ENCODE measurements at places on chromosomes 6 and 20.
A peak's percentile ranks its signal among the peaks of the same experiment; 100 is the strongest.

DNA sequence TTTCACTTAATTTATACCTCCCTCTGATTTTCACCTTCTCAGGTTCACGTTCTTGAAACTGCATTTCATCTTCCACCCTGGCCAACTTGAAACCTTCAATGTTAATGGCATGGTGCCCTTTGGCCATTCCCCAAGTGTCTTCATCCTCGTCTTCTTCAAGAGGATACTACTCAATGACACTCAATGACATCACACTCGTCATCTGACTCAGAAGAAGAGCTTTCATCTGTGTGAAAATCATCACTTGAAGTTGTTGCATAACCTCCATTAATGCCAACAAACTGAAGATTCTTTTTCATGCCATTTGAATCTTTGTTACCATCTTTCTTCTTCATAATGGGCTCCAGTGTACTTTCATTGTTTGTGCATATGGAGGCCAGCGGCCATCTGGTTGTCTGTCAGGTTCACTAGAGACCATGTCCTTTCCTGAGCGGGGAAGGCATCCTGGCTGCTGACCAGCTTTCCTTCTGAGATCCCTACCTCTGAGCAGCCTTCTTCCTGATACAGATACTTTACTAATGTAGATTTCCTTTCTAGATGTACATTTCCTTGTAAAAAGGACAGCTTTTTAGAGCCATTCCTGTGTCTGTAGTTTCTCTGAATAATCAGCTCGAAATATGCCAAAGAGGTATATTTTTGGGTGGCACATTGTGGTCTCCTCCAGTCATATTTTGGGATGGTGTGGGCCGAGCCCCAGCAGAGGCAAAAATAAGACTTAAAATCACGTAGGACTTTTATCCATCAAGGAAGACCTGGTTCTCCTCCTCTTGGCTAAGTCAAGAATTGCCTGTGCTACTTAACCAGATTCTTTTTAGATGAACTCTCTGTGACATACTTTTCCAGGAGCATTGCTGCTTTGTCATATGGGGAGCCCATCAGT is 21.3 kb downstream of the TRMT6 start:
- no peak for DNase-seq

DNA sequence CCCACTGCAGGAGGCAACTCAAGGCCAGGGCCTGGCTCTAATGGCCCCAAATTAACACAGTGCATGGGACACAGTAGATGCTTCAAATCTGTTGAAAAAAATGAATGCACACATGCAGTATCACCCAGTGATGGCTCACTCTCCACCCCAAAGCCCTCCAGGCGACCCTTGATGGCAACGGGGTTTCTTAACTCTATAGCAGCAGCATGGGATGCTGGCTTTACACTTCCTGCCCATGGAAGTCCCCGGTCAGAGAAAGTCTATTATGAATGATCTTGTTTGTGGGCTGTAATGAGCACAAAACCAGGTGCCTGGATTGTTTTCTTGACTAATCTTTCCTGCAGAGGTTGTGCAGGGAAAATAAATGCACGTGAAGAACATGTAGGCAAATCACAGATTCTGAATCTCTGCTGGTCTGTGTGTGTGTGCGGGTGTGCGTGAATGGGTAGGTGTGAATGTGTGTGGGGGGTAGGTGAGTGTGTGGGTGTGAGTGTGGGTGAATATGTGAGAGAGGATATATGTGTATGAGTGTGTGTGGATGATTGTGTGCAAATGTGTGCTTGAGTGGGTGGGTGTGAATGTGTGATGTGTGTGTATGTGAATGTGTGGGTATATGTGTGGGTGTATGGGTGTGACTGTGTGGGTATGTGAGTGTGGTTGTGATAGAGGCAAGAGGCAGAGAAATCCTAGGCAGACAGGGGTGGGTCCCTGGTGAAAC is 60.1 kb upstream of the MLN start:
- DNase-seq, result no peak

- DNase-seq, result no peak
Observed at GRCh38 chr6:91631227-91631626, 1044.4 kb upstream of the MAP3K7 start.

GRCh38 chr6:5905431-5906339 is 101.0 kb downstream of the NRN1 start:
- no peak for DNase-seq

DNA sequence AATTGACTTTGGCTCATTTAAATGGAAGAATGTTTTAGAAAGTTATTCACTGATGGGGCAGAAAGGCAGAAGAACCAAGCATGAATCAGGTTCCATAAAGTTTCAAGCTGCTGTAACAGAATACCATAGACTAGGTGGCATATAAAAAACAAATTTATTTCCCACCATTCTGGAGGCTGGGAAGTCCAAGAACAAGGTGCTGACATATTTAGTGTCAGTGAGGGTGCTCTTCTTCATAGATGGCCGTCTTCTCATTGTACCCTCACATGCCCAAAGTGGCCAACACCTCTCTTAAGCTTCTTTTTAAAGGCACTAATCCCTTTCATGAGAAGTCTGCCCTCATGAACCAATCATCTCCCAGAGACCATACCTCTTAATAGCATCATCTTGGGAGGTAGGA is 560.2 kb upstream of the FLRT3 start:
- DNase-seq, result no peak

GRCh38 chr20:43167615-43168014 is 22.1 kb downstream of the PTPRT start:
- no peak for DNase-seq

DNA sequence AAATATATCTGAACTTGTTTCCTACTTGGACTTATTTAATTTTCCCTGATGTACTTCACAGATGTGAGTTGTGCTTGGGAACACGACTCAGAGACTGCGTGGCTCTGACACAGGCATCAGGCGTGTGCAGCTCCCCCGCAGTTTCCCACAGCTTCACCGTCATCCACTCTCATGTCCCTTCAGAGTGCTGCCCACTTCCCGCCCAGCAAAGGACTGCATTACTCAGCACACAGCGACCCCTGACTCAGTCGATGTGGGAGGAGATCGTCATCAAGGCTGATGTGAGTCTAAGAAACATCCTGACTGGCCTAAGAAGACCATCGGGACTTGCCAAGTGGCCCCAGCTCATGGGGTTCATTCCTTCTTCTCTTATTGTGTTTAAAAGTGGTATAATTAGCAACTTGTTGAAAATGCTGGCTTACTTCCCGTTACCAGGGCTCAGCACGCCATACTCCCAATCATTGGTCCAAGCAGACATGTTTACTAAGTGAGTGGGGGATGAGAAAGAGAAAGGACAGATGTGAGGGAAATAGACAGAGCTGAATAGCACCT is 539.4 kb upstream of the JARID2 start:
- no peak for DNase-seq

- no peak for DNase-seq
Observed at GRCh38 chr6:89501222-89501621, 68.3 kb downstream of the ANKRD6 start.

GRCh38 chr6:141482796-141483597 is 649.7 kb upstream of the GJE1 start:
- no peak for DNase-seq

- DNase-seq, result no peak
Observed at GRCh38 chr20:38130687-38131587, 34.1 kb downstream of the TGM2 start.

DNA sequence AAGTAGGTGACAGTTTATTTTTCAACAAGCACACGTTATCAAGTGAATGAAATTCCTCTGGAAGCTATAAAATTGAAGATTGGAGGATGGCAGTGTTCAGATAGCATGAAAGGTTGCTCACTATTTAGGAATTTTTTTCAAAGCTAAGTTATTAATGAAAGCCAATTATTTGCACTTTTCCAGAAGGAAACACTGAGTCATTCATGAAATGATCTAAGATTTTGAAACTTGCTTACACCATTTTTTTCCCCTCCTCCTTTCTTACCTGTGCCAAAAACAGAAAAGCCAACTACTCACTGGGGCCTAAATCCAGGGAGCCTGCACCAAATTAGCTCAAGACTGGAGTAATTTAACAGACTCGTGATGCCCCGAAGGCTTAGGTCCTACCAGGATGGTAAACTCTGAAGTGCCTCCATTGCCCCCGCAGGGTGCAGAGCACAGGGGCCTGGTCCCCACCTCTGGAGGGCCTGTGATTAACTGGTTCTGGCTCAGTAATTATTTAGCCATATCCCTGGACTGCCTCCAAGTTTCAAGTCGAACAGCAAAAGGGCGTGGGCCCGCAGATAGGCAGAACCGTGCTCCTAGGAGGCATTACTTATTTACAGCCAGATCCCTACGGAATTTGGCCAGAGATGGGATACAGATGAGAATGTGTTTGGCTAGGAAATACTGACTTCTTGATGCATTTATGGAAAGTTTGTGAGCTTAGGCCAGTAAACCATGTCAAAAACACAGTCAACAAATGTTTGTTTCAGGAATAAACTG is 28.0 kb upstream of the ZNF217 start:
- DNase-seq, result no peak

DNA sequence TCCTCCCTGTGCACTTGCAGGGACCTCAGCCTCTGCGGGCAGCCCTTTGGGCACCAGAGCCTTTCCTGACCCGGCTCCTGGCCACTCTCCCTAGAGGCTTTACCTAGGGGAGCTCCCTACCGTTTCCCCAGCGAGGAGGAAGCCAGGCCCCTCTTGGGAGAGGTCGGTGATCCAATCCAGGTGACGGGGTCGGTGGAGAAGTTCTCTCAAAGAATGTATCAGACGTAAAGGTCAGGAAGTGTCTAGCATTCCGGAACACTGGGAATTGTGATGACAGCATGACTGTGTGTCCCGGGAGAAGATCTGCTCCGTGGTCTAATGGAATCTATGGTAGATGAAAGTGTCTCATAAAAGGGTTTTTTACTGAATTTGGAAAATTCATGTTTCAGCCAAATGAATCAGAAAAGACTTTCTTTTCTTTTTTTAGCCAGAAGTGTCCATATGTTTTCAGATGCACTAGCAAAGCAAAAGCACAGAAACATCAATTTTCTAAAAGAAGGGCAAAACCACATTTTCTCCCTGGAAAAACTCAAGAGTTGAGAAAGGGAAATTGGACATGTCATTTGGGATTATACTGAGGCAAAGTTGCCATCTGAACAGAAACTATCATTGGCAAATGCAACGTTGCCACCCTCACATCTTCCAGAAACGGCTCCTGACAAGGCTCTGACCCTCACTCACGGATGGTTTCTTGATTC is 289.4 kb downstream of the THBS2 start:
- DNase-seq, result no peak

DNA sequence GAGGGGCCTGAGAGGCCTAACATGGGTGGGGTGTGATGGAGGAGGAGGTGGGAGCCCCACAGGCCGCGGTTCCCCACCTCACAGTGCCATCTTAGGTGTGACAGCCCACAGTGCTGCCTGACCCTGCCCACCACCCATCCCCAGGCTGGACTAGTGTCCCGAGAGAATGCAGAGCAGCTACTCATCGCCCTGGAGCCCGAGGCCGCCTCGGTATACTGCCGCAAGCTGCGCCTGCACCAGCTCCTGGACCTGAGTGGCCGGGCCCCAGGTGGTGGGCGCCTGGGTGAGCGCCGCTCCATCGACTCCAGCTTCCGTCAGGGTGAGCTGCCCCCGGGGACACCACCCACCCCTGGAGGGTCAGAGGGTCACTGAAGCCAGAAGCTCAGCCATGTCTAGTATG is 15.6 kb downstream of the HSPA12B start:
- no peak for DNase-seq

- DNase-seq, result no peak
Observed at GRCh38 chr20:38804682-38805501, 605 bp upstream of the PPP1R16B start.

GRCh38 chr20:20010639-20011500 is 6.3 kb upstream of the NAA20 start:
- DNase-seq, result peak; percentile 49

DNA sequence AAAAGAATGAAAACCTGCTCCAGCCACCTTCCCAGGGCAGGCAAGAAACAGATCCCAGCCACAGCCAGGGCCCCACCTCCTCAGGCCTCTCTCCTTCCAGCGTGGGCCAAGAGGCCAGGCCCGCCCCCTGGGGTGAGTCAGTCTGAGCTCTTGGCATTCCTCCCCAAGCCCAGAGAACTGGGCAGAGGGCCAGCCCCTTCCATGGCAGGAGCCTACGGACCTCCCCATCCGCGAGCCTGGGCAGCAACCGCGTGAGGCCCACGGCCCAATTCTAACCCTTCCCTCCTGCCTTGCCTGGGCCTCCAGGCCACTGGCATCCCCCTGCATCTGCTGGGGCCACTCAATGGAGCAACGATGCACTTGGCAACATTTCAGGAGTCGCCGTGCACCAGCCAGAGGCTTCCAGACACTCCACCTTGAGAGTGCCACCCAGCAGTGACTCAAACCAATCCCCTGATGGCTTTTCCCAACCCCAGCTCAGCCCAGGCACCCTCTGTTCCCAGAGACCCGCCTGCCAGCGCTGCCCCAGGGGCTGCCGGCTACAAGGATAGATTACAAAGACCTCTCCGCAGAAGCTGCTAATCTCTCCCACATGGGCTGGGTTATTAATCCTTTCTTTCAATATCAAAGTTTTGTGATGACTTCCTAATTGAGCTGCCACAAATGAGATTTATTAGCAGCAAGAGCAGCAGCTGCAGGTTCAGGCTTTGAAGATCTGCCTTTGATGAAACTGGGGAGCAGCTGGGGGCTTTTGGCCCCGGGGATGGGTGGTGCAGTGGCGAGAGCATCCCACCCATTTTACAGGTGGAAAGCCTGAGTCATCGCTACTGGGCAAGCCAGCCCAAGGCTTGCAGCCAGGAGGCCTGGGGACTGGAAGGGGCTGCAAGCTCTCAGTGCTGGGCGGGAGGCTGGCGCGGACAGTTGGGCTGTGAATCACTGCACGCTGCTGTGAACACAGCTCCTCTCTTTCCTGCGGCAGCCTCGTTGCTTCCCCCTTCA is 85.7 kb downstream of the NFATC2 start:
- no peak for DNase-seq

- DNase-seq, result no peak
Observed at GRCh38 chr6:16731478-16732051, 29.7 kb downstream of the ATXN1 start.

- no peak for DNase-seq
Observed at GRCh38 chr6:43900916-43901732, 131.1 kb downstream of the VEGFA start.

DNA sequence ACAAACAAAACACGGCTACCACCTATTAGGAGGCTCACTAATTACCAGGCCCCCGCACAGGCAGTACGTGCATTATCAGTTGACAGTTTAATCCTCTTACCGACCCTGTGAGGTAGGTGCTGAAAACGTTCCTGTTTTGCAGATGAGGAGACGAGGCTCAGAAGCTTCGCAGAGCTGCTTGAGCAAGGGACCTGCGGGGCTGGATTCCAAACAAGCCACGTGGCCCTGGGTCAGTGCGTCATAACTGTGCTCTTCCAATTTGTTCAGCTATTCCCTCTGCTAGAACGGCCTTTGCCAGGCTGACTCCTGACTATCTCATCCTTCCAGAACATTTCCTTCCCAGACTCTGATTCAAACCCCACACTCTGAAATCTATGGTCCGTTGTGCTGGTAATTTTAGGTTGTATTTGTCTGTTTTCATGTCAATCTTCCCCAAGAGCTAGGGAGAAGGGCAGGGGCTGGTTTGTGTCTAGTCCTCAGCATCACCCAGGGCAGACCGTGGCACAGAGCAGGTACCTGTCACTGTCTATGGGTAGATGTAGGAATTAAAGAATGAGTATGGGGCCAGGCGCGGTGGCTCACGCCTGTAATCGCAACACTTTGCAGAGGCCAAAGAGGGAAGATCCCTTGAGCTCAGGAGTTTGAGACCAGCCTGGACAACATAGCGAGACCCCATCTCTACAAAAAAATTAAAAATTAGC is 28.8 kb upstream of the TLDC2 start:
- no peak for DNase-seq

GRCh38 chr20:34552569-34552968 is 5.9 kb upstream of the MAP1LC3A start:
- no peak for DNase-seq

- no peak for DNase-seq
Observed at GRCh38 chr6:105831311-105832097, 254.6 kb upstream of the PRDM1 start.

GRCh38 chr6:159043251-159043650 is 1.5 kb downstream of the TAGAP start:
- no peak for DNase-seq
